MM.1S (cell line): ENCODE measurements at places on chromosomes 2 and 18.
A peak's percentile ranks its signal among the peaks of the same experiment; 100 is the strongest.

GRCh38 chr18:37084912-37085311 lies 256.0 kb downstream of the KIAA1328 start:
- DNase-seq: no peak

GRCh38 chr2:102120701-102121159 lies 21.8 kb upstream of the IL1R1 start:
- DNase-seq: no peak

GRCh38 chr2:40360652-40361051 lies 91.2 kb downstream of the SLC8A1 start:
- DNase-seq: no peak

- no peak for DNase-seq
These were observed 460 bp upstream of the ZBTB7C start for GRCh38 chr18:48409591-48410094.

DNA sequence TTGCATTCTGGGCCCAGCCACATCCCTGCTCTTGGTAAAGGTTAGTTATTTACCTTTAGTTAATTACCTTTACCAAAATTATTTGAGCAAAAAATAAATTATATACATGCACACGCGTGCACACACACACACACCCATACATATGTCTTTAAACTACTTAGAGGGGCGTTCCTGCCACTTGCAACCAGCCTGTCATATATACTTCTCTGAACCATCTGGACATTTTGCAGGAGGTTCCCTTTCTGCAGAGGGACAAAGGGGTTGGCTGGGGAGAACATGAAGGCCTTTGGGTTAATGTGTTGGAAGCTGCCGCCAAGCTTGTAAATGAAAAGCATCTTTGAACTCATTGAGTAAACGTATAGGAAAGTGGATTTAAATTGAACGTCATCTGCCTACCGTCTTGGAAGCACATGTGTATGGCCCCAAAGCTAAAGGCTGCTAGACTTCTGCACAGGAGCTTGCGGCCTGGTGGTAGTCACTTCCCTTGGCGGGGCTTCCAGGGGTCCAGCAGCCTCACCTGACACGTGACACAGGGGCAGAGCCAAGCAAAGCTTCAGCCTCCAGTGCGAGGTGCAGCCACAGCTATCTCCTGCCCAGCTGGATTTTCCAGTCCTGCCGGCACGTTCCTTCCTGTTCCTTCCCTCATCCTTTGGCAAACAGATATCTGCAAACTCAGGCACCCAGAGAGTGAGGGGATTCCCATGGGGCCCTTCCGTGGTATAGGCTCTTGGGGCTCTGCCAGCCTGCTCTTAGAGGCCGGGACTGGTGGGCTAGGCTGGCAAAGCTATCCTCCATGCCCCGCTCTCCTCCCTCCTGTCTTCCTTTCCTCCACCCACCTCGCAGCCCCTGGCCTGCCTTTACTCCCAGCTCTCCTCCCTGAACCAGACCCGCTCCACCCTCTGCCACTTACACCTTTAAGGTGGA lies 46.1 kb downstream of the SERTAD2 start:
- no peak for DNase-seq

DNA sequence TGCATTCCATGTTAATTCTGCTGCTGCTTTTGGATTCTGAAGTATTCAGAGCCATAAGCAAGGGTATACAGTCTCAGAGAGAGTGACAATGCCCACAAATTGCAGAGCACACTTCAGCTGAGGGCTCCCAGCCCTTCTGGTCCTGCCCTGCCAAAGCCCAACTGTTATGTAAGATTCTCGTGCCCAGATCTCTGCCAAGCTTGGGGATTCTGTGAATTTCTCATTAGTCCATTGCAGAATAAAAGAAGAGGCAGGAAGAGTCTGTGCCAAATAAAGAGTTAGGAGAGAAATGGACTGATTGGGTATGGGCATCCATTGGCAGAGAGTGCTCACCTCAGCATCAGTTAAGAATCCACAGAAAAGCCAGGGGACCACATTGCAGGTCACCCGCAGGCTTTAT lies 112.0 kb upstream of the PNPT1 start:
- DNase-seq: no peak

DNA sequence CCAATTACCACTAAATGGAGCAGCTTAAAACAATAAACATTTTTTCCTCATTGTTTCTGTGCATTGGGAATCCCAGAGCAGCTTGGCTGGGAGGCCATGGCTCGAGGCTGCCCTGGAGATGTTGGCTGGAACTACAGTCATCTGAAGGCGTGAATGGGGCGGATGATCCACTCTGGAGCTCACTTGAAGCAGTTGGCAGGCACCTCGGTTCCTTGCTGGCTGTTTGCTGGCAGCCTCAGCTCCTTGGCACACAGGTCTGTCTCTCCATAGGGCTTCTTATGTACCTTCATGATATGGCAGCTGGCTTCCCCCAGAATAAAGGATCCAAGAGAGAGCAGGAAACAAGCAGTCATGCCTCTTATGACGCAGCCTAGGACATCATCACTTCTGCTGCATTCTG lies 227.0 kb upstream of the COPS8 start:
- no peak for DNase-seq

DNA sequence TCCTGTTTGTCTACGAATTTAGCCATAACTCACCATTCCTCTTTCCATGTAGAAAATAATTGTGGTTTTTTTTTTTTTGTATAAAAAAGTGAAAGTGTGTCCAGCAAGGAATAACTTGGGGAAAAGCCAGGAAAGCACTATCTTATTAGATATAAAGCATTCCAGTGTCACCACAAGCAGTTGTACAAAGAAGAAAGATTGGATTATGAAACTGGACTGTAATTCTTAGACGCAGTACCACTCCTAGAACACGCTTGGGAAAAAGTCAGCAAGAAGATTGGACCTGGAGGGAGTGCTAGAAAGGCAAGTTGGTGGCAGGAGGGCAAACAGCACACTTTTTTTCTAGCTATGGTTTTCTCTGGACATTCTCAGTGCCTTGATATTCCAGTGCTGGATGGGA lies 186.7 kb downstream of the PARD3B start:
- no peak for DNase-seq

- no peak for DNase-seq
These were observed 362.6 kb upstream of the DLGAP1 start for GRCh38 chr18:4817665-4818064.

- DNase-seq: no peak
These were observed 34.3 kb upstream of the NCKAP5 start for GRCh38 chr2:133602538-133602937.

- DNase-seq: no peak
These were observed 69.6 kb downstream of the STEAP3 start for GRCh38 chr2:119293254-119293653.

- DNase-seq: peak; percentile 57
These were observed 28.6 kb upstream of the AP1S3 start for GRCh38 chr2:223865907-223866508.

- no peak for DNase-seq
These were observed 3.0 kb upstream of the SULT1C3 start for GRCh38 chr2:108236676-108237335.

DNA sequence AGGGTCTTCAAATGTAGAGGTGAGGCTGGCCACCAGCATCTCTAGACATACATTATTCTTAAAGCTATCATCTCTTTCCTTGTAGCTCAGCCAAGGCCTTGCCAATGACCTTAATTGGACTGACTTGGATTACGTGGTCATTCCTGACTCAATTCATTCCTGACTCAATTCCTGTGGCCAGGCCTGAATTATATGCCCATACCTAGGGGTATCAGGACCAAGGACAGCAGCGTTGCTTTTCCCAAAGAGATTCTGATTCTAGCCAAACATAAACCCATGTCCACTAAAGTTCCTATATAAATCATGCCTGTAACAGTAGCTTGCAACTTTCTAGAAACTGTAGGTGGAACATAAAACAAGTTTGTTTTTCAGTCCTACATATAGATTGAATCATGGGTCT lies 231.7 kb downstream of the ARL6IP6 start:
- no peak for DNase-seq

- no peak for DNase-seq
These were observed 21.9 kb downstream of the TMEM237 start for GRCh38 chr2:201621293-201621999.

DNA sequence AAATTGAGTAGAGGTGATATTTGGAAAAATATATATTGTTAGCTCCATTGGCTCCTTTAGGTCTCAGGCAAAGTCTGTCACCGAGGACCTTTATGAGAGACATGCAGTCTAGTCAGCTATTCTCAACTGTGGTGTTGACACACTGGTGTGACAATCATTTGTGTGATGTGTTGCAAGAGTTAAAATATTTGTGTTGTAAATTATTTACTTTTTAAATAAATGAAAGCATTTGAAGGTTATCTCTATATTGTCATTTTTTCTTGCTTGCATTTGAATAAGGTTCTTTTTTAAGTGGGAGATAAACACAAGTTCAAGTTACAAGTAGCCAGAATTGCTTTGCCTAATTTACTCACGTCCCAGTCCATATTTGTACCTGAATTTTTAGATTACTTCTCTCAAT lies 4.3 kb downstream of the REL start:
- no peak for DNase-seq

DNA sequence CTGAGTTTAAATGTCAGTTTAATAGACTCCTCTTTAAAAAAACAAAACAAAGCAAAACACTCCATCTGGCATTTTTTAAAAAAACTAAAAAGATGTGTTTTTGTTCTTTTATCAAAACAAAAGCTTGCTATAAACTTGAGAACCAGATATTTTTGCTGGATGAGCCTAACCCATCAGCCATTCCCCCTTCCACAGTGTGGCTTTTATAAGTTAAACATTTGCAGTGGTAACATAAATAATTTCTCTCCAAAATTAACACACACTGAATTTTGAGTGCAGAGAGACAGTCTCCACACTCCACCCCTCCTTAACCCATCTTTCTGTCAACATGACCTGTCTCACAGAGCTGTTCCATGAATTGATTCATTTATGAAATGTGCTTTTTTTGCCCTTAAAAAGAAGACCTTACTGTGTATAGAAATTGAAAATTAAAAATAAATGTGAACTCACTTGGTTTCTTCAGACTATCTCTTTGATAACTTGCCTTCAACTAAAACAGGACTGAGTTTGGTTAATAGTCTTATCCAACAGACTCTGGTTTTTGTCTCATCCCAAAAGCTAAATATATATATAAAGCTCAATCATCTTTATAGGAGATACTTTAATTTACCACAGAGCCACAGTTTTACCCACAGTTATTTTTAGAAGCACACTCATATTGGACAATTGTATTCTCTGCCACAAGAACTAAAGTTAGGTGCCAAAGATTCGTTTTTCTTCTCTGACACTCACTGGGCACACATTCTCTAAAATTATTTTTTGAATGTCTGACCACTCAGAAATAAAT lies 64.8 kb upstream of the STK39 start:
- DNase-seq: no peak

DNA sequence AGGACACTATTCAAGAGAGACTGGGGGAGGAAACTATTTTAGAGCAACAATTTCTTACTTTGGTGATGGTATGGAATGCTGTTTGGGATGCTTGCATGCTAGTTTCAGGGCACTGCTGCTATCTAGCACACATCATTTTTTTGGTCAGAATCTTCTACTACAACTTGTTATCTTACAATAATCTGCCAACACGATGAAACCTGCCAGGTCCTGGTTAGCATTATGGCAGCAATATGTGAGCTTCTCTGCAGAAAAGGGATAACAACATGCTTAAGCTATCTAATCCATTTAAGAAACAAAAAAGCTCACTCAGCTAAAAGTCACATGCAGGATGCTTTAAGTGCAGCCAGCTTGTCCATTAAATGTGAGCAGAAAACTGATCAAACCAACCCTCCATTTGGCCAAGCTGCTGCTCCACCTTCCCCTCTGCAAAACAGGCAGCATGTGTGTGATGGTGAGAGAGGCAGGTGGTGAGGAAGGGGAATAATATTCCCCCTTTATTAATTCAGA lies 30.1 kb downstream of the GAREM2 start:
- no peak for DNase-seq

DNA sequence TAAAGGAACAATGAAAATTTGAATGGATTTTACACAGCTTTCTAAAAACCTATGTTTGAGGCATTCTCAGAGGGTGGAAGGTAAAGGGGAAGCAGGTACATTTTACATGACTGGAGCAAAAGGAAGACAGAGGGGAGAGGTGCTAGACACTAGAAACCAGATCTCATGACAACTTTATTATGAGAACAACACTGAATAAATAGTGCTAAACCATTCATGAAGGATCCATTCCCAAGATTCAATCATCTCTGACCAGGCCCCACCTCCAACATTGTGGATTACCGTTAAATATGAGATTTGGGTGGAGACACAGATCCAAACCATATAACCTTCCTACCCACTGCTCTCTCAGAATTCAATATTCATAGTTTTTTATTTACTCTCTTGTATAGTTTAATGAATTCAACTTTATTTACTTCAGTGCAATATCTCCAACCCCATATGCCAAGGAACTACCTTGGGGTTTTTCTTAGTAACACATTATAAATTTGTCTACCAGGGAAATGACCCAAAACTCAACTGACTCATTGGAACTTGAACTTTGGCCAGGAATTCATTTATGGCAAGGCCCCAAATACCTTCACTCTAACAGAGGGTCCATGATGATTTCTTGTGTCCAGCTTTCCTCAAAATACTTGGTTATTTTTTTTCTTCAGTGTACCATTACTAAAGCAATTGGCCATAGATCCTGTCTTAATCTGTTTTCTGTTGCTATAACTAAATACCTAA lies 317.8 kb downstream of the GULP1 start:
- no peak for DNase-seq

DNA sequence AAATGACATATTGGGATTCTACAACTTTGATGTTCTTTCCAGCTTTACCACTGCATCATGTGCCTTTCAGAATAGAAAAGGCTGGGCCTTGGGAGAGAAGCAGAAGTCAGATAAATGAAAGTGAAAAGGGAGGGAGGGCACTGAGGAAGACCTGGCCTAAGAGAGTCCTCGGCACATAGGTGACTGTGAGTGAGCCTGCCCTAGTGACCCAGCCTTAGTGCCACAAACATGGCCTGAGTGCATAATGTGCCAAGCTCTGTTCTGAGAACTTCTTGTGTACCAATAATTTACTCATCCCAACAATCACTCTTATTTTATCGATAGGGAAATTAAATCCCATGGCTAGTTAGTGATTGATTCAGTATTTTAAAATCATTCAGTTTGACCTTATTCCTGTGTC lies 436.6 kb downstream of the LRP1B start:
- no peak for DNase-seq

DNA sequence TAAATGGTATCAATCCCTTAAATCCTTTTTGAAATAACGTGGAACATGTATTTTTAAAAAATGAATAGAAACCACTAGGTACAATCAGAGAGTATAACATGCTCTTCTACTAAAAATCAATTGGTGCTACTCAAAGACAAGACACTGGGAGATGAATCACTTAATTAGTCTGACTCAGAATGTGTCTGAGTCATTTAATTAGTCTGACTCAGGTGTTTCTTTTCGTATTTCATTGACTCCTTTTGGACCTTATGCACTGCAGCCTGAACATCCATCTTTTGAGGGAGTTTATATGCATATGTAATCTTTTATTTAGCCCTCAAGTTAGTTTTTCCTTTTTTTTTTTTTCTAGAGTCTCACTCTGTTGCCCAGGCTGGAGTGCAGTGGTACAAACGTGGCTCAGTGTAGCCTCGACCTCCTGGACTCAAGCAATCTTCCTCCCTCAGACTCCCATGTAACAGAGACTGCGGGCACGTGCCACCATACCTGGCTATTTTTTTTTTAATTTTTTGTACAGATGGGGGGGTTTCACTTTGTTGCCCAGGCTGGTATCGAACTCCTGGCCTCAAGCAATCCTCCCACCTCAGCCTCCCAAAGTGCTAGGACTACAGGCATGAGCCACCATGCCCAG lies 26.5 kb downstream of the PPP4R3B start:
- DNase-seq: no peak
